ENCODE measurements at places on chromosomes 2 and 18. TPM values are rescaled to one million over a fixed set of nuclear protein-coding genes. Genes with fewer than 3 reads are reported as not detected.
A peak's percentile ranks its signal among the peaks of the same experiment; 100 is the strongest.

DNA sequence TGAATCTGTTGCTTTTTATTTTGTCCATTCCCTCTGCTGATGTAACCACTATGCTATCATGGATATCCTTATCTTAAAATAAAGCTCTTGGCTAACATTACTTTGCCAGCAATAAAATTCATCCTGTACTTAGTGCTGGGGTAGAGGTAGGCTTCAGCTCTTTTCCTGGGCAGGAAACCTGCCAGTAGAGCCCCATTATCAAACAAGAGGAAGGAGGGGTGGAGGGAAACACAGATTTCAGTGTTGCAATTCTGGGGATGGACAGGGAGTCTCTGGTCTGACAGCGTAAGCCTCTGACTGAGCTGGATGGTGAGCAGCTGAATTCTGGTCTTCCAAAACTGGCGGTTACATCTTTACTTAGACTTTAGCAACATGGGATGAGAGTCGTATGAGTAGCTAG is 47.5 kb downstream of the CASP8 start:
- no peak overlapping the region for H3K4me3 ChIP-seq
- no peak for DNase-seq
- H3K27me3 ChIP-seq: no peaks in the 10 kb centered on the region
- H3K4me1 ChIP-seq: no peaks in the 10 kb centered on the region

DNA sequence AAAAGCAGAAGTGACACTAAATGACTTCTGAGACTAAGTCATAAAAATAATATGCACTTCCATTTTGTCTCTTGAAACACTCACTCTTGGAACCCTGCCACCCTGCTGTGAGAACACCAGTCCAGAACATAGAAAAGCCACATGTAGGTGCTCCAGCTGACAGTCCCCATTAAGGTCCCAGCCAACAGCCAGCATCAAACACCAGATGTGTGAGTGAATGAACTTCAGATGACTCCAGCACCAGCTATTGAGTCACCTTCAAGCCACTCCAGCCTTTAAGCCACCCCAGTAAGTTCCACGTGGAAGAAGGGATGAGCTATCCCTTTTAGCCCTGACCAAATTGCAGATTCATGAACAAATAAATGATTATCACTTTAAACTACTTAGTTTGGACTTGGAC is 31.5 kb upstream of the LGALSL start:
- no peak overlapping the region for H3K27ac ChIP-seq
- no peaks in the 10 kb centered on the region for H3K4me1 ChIP-seq
- peak; percentile 59 for DNase-seq
- H3K36me3 ChIP-seq: no peaks in the 10 kb centered on the region
- no peak overlapping the region for H3K4me3 ChIP-seq

Gene IL1A
- total RNA-seq: not detected

- peaks cover 33% of the 10 kb centered on the region for H3K27me3 ChIP-seq
- no peak overlapping the region for H3K4me3 ChIP-seq
- no peak for DNase-seq
- no peaks in the 10 kb centered on the region for H3K36me3 ChIP-seq
- no peak overlapping the region for H3K27ac ChIP-seq
Observed at GRCh38 chr2:104858006-104858978, 4.4 kb downstream of the POU3F3 start.

GRCh38 chr2:178873912-178874311 is 66.7 kb upstream of the TTN start:
- no peak overlapping the region for H3K27ac ChIP-seq
- no peak overlapping the region for H3K4me3 ChIP-seq
- H3K36me3 ChIP-seq: no peaks in the 10 kb centered on the region
- no peak for DNase-seq
- H3K27me3 ChIP-seq: no peaks in the 10 kb centered on the region

DNA sequence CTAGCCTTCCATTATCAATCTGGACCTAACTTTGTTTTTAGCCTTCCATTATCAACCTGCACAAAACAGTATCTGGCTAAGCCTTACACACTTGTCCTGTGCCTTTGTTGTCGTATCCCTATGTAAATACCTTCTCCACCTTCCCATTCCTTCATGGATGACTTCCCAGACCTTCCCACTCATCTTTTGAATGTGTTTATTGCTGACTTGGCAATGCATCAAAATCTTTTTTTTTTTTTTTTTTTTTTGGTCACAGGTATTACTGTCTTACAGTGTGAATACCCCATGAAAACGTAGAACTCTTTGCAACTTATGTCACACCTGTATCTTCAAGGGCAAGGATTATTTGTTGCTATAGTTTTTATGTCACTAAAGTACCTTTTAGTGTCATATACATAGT is 25.7 kb downstream of the RPE start:
- H3K27me3 ChIP-seq: no peaks in the 10 kb centered on the region
- H3K4me1 ChIP-seq: no peaks in the 10 kb centered on the region
- H3K36me3 ChIP-seq: peaks cover 16% of the 10 kb centered on the region
- no peak for DNase-seq

DNA sequence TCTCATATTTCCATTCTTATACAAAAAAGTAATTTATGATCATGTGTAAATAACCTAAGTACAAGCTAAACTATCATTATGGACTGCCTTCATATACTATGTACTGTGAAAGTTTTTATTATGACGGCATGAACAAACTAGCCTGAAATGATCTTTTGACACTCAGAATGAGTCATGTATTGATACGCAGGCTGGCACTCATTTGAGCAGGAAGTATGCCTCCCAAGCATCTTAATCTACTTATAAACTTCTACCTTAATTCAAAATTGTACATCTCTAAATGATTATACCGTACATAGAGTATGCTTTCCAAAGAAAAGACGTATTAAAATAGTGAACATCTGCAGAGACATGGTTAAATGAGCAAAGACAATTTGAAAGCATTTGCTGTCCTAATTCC is 207.1 kb upstream of the SPOPL start:
- no peak overlapping the region for H3K27ac ChIP-seq
- no peaks in the 10 kb centered on the region for H3K36me3 ChIP-seq
- DNase-seq: no peak
- H3K4me3 ChIP-seq: no peak overlapping the region

Gene ZNF396
- total RNA-seq: 0.13 TPM

GRCh38 chr2:162888652-162889051 is 50.1 kb upstream of the KCNH7 start:
- peak; percentile 18 for DNase-seq
- no peak overlapping the region for H3K27ac ChIP-seq
- H3K36me3 ChIP-seq: no peaks in the 10 kb centered on the region
- H3K4me1 ChIP-seq: no peaks in the 10 kb centered on the region
- no peak overlapping the region for H3K4me3 ChIP-seq
- no peaks in the 10 kb centered on the region for H3K27me3 ChIP-seq

DNA sequence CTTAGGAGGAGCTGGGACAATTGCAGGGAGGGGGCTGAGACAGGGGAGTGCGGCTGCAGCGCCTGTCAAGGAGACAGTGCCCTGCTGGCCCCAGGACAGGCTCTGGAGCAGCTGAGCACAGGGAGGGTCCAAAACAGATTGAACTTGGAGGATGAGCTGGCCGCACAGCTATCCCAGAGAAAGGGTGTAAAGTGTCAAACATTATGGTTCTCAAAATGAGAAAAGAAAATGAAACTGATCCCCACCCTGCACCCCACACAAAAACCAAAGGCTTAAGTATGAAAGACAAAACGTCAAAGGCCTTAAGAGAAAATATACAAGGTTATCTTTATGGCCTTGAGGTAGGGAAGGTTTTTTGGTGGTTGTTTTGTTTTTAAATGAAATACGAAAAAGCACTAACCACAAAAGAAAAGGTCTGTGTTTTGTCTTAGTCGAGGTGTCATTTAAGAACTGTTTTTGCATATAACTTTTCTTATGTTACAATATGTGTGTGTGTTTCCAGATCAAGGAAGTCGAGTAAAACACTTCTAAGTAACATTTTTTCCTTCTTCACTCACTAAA is 111.8 kb downstream of the HDAC4 start:
- peak; percentile 40 for DNase-seq
- peak overlapping the region; percentile 10 for H3K4me3 ChIP-seq
- peaks cover 20% of the 10 kb centered on the region for H3K4me1 ChIP-seq
- no peaks in the 10 kb centered on the region for H3K27me3 ChIP-seq
- H3K36me3 ChIP-seq: no peaks in the 10 kb centered on the region

DNA sequence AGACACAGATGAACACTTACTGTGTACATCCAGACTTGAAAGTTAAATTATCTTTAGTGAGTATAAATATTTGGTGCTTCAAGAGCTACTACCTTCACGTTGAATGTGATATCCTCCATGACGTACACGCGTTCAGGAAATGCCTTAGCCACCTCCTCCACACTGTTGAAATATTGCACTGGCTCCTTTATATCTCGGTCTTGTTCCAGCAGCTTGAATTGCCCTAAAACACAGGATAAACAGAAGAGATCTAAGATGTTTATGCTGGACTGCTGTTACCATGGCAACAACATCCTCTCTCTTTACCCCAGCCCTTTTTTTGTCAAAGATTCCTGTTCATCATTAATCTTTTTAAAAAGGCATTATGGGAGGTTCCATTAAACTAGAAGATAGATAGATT is 120.3 kb downstream of the MEP1B start:
- no peaks in the 10 kb centered on the region for H3K36me3 ChIP-seq
- no peak overlapping the region for H3K4me3 ChIP-seq
- H3K27ac ChIP-seq: no peak overlapping the region
- DNase-seq: peak; percentile 29
- no peaks in the 10 kb centered on the region for H3K27me3 ChIP-seq
- peaks cover 10% of the 10 kb centered on the region for H3K4me1 ChIP-seq

Gene MARCHF7
- 99.3 TPM for total RNA-seq

Gene AGBL5
- total RNA-seq: 17.8 TPM

DNA sequence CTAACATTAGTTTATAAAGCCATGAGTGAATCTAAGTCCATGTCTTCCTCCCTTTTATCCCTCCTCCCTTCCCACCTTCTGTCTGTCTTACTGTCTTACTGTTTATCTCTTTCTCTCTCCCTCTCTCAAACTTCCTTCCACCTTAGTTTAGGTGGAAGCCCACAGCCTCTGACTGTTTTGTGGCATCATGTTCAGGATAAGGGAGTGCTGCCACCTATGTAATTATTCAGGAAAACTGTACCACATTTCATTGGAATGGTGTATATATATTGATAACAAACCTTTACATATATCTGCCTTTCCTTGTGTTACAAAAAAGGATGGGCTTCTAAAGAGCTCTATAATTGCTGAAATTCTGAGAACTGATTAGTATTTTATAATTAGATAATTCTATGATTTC is 48.7 kb downstream of the NETO1 start:
- H3K4me3 ChIP-seq: no peak overlapping the region
- no peak overlapping the region for H3K27ac ChIP-seq
- no peak for DNase-seq
- no peaks in the 10 kb centered on the region for H3K36me3 ChIP-seq

Gene SIX3
- not detected for total RNA-seq

- H3K27ac ChIP-seq: no peak overlapping the region
- no peaks in the 10 kb centered on the region for H3K27me3 ChIP-seq
- no peak for DNase-seq
- H3K4me1 ChIP-seq: peaks cover 33% of the 10 kb centered on the region
- H3K4me3 ChIP-seq: no peak overlapping the region
Observed at GRCh38 chr2:40286721-40287120, 165.2 kb downstream of the SLC8A1 start.

DNA sequence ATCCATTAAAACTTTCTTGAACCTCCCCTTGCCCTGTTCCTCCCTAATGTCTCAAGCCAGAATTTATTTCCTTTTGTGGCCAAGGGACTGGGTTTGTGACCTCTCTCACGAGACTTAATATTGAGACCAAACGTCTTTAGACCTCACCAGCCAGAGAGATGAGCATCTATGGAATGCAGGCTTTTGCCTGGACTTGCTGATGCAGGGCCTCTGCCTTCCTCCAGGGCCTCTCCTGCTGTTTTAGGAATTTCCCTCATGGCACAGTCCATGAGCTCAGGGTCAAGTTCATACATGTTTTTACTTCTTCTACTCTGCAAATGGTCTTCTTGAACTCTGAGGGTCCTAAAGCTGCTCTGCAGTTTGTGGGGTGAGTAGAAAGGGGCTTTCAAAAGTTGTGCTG is 22.3 kb downstream of the IL1B start:
- peaks cover 19% of the 10 kb centered on the region for H3K4me1 ChIP-seq
- peak; percentile 52 for DNase-seq
- no peak overlapping the region for H3K27ac ChIP-seq
- no peaks in the 10 kb centered on the region for H3K36me3 ChIP-seq

Gene KIAA2012
- total RNA-seq: not detected

- peak overlapping the region; percentile 36 for H3K27ac ChIP-seq
- H3K27me3 ChIP-seq: no peaks in the 10 kb centered on the region
- peaks cover 24% of the 10 kb centered on the region for H3K4me1 ChIP-seq
- peak; percentile 65 for DNase-seq
Observed at GRCh38 chr2:33426666-33427231, 49.7 kb upstream of the RASGRP3 start.

- DNase-seq: peak; percentile 13
- no peaks in the 10 kb centered on the region for H3K27me3 ChIP-seq
- no peaks in the 10 kb centered on the region for H3K36me3 ChIP-seq
- H3K27ac ChIP-seq: no peak overlapping the region
- H3K4me1 ChIP-seq: peaks cover 4% of the 10 kb centered on the region
Observed at GRCh38 chr2:27914041-27914804, 23.7 kb downstream of the BABAM2 start.

- H3K4me1 ChIP-seq: no peaks in the 10 kb centered on the region
- no peak overlapping the region for H3K27ac ChIP-seq
- H3K27me3 ChIP-seq: peaks cover 23% of the 10 kb centered on the region
Observed at GRCh38 chr2:120628248-120628647, 107.4 kb upstream of the GLI2 start.

- H3K27ac ChIP-seq: no peak overlapping the region
- no peak for DNase-seq
- no peak overlapping the region for H3K4me3 ChIP-seq
- H3K36me3 ChIP-seq: no peaks in the 10 kb centered on the region
- peaks cover 25% of the 10 kb centered on the region for H3K27me3 ChIP-seq
Observed at GRCh38 chr2:110834134-110834827, 101.9 kb downstream of the ACOXL start.

GRCh38 chr18:24915547-24915946 is 436.4 kb downstream of the ZNF521 start:
- no peaks in the 10 kb centered on the region for H3K36me3 ChIP-seq
- peak; percentile 72 for DNase-seq
- peaks cover 12% of the 10 kb centered on the region for H3K4me1 ChIP-seq

GRCh38 chr18:58057291-58057965 is 13.4 kb downstream of the NEDD4L start:
- no peak overlapping the region for H3K4me3 ChIP-seq
- H3K27ac ChIP-seq: no peak overlapping the region
- no peaks in the 10 kb centered on the region for H3K36me3 ChIP-seq
- peaks cover 11% of the 10 kb centered on the region for H3K4me1 ChIP-seq

DNA sequence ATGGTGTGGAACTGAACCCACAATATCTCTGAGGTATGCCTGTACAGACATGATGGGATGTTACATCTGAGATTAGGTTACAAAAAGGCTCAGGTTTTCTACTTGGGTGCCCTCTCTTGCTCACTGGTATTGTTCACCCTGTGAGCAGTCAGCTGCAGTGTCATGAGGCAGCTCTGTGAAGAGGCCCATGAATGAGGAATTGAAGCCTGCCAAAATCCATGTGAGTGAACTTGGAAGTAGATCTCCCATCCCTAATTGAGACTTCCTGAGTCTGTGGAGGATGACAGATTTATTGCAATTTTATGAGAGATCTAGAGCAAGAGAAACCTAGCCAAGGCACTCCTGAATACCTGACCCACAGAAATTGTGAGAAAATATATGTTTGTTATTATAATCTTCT is 404.9 kb upstream of the ZEB2 start:
- DNase-seq: no peak
- H3K4me1 ChIP-seq: no peaks in the 10 kb centered on the region
- H3K4me3 ChIP-seq: no peak overlapping the region
- no peaks in the 10 kb centered on the region for H3K36me3 ChIP-seq
- no peak overlapping the region for H3K27ac ChIP-seq

Gene NABP1
- total RNA-seq: 121 TPM

Gene SPEG
- 32.1 TPM for total RNA-seq

- no peak for DNase-seq
- H3K4me3 ChIP-seq: no peak overlapping the region
- H3K4me1 ChIP-seq: no peaks in the 10 kb centered on the region
- H3K27me3 ChIP-seq: no peaks in the 10 kb centered on the region
Observed at GRCh38 chr18:80133124-80133523, 24.1 kb downstream of the ADNP2 start.

Gene GALR1
- not detected for total RNA-seq
